Hindlimb muscle (tissue), 1 donor: ENCODE measurements at places on chromosomes 3 and 15. TPM values are rescaled to one million over a fixed set of nuclear protein-coding genes. Genes with fewer than 3 reads are reported as not detected.

Gene ST3GAL6
- 5.7 TPM for polyA plus RNA-seq

Gene GATM
- polyA plus RNA-seq: 304 TPM

Gene RPN1
- 89.1 TPM for polyA plus RNA-seq

Gene FAM81A
- 0.49 TPM for polyA plus RNA-seq

Gene PCYT1A
- 43.6 TPM for polyA plus RNA-seq

Gene DPPA2
- polyA plus RNA-seq: not detected

Gene PGBD4
- polyA plus RNA-seq: 1.9 TPM

Gene ATP10A
- 2.9 TPM for polyA plus RNA-seq
